ENCODE measurements at places on chromosomes 12 and 14. TPM values are rescaled to one million over a fixed set of nuclear protein-coding genes. Genes with fewer than 3 reads are reported as not detected.

Gene NTF3
- total RNA-seq: not detected

Gene CLEC4D
- total RNA-seq: not detected

Gene ACOT6
- total RNA-seq: not detected

Gene KRT85
- total RNA-seq: not detected

Gene PRIM1
- total RNA-seq: 6.1 TPM

Gene PSMC1
- 83.4 TPM for total RNA-seq

Gene PMEL
- total RNA-seq: 1.4 TPM

Gene TMTC1
- total RNA-seq: 38.8 TPM
